Eye (tissue), 1 donor: ENCODE measurements at places on chromosomes 1 and 21.

DNA sequence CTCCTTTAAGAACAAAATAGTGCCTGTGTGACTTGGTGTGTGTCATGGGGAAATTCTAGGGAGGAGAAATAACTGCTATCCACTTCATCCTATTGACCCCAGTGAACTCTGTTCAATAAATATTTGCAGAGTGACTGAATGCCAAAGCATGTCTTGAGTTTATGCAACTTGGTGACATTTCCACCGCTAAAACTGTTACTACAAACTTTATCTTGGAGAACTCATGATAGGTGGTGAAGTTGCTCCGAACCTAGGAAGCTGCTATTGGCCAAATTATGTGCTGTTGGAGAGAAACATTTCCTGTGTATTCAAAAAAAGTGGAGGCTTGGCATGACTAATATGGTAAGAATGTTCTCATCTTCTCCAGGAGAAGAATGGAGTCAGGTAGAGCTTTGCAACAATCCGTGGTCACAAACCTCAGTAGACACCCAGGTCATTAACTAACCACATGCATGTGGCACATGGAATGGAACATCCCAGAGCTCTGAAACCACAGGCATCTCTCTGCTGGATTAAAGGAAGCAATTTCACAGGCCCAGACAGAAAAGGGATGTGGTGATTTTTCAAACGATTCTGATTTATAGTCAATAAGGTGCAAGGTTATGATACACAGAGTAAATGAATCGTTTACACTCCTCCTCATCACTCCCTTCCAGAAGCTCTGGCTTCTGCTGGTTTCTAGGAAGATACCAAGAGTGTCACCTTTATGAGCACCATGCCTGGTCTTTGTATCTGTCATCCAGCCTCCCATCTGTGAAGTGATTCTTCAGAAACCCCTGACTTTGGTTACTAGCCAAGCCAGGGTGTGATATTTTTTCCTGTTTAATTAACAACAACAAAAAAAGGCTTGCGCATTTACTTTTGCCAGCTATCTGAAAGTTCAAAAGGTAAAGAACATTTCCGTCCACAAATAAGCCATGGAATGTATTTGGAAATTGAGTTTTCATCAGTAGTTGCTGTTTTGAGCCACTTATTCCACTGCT is 361.1 kb downstream of the TGFB2 start:
- DNase-seq: peak; percentile 21

- no peak for DNase-seq
Measured at GRCh38 chr1:101147381-101147780, 89.4 kb upstream of the S1PR1 start.

DNA sequence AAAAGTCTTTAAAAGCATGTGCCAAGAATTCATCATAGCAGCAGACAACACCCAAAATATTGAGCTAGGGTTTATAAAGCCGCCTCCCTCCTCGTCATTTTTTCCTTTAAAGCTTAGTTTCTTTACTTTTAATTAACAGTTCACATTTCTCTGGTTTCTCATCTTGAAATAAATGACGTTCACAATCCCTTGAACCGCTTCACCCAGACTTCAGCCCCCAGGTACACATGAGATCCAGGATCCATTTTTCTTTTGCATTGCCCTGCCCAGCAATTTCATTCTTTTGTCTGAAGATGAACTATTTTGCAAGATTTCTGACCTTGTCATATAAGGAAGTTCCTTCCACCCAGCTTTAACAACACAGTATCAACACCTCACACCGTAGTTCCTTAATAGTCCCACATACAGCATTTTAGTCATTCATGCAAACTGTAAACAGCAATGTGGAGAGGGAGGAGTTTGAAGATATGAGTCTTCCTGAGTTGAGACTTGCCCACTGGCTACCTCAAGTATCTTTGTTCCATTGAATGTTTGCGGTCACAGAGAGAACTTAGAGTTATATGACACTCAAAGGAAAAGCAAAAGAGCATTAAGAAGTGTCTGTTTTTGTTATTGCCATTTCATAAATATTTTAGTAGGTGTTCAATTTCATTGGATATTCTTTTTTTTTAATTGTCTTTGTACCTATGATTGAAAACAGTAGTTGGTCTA is 35.3 kb upstream of the CACYBP start:
- DNase-seq: no peak

- no peak for DNase-seq
Measured at GRCh38 chr21:32238063-32238462, 40.8 kb downstream of the MIS18A start.

DNA sequence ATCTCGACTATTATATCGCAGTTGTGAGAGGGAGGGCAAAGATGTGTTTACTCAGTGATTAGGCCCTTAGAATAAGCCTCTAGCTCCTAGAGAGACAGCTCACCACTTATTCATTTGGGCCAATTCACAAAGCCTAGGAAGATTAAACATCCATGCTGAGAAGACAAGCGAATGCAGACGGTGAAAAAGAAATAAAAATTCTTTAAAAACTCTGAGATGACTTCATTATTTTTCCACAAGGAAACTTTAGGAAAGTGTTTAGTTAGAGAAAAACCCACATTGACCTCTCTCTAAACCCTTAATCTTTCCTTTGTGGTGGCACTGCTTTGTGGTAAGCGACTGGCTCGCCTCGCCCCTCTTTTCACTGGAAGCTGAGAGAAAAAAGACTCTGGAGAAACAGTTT is 146.8 kb upstream of the DMRTA2 start:
- peak; percentile 27 for DNase-seq

GRCh38 chr1:38175121-38175520 is 128.5 kb upstream of the POU3F1 start:
- DNase-seq: peak; percentile 74

- DNase-seq: peak; percentile 10
Measured at GRCh38 chr1:232142403-232143314, 487.3 kb downstream of the SIPA1L2 start.

DNA sequence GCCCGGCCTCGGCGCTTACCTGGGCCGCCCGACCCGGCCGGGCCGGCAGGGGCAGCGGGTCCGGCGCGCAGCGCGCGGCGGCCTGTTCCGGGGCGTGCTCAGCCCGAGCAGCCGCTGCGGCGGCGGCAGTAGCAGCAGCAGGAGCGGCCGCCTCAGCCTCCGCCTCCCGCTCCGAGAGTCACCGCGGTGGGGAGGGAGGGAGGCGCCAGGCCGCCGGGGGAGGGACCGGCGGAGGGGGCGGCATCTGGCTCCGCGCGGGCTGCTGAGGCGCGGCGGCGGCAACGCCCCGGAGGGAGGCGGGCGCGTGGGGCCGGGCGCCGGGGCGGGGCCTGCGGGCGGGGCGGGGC is at the start of gene CTNNBIP1:
Gene CTNNBIP1, minus strand, starts transcription at position 194 of the 347 bp plus-strand sequence. CDS start 38,205 bp downstream, outside the sequence.
- DNase-seq: no peak

DNA sequence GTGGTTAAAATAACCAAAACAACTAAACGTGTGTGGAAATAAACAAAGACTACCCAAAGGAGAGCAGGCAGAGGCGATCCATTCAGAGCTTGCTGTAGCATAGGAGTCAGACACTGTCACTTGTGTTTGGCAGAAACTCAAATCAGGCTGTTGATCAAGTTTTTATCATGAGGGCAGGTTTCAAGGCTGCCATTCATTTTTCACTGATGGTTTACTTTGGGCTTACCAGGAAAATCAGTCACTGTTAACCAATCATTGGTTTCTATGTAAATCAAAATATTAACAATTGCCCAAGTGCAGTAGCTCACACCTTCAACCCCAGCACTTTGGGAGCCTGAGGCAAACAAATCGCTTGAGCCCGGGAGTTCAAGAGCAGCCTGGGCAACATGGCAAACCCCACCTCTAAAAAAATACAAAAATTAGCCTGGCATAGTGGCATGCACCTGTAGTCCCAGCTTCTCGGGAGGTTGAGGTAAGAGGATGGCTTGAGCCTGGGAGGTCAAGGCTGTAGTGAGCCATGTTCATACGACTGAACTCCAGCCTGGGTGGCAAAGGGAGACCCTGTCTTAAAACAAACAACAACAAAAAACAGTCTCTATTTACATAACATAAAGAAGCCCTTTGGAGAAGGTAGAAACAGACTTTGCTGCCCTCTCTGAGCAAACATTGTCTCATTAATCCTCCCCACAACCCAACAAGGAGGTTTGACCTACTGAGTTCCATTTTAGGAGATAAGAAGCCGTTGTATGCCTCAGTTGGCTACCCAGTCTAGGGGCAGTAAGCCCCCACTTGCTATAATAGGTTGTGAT is 21.1 kb upstream of the ETS2 start:
- no peak for DNase-seq

DNA sequence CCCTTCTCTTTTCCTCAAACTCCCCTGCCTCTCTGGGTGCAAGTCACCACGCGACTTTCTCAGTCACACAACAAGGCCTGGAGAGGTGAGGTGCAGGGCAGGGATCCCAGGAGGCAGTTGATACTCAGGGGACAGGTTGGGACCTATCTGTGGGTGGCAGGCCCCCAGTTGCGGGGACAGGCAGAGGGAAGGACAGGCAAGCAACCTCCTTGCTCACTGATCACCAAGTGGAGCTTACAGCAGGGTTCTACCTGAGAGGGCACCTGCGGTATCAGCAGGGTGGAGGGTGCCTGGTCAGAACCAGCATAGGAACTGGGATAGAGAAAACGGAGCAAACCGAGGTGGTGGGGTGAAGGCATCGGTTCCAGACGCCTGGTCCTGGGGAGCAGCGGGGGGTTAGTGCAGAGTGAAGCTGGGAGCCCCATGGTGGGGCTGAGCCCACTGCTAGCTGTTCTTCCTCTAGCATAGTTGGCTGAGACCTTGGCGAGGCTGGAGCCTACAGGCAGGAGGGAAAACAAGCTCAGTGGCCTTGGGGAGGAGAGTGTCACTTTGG is 24.4 kb upstream of the TENT5C start:
- no peak for DNase-seq

DNA sequence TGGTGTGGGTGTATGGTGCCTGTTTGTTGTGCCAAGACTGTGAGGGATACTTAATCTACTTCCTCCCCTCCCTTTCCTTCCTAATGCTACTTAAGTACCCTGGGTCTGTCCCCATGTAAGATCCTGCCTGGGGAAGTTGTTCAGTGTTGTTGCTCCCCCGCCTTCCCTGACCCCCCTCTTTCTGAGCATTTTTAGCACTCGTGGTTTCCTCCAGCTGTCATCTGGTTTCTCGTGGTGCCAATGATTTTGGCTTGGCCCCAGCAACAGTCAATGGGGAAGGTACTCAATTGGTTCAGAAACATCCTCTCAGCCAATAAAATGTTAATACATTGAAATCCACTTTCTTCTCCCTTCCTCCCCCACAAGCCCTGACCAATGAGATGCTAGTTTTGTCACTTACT is 8.0 kb upstream of the B4GALT3 start:
- DNase-seq: peak; percentile 31

GRCh38 chr1:173573596-173573995 is 29.3 kb downstream of the SLC9C2 start:
- DNase-seq: no peak

GRCh38 chr1:67405473-67406245 is 24.5 kb downstream of the SERBP1 start:
- DNase-seq: no peak

DNA sequence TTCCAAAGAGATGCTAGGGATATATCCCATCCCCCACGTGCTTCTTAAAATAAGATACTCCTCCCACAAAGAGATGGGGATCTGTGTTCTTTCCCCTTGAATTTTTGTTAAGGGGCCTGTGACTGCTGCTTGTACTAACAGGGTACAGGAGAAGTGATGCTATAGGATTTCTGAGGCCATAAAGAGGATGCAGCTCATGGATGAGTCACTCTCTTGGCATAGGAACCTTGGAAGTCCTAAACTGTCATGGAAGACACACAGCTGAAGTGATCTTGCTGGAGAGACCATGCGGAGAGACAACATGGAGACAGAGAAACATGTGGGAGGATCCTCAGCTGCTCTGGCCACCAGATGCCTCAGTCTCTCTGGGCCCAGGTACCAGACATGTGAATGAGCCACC is 157.2 kb downstream of the S1PR1 start:
- DNase-seq: no peak

DNA sequence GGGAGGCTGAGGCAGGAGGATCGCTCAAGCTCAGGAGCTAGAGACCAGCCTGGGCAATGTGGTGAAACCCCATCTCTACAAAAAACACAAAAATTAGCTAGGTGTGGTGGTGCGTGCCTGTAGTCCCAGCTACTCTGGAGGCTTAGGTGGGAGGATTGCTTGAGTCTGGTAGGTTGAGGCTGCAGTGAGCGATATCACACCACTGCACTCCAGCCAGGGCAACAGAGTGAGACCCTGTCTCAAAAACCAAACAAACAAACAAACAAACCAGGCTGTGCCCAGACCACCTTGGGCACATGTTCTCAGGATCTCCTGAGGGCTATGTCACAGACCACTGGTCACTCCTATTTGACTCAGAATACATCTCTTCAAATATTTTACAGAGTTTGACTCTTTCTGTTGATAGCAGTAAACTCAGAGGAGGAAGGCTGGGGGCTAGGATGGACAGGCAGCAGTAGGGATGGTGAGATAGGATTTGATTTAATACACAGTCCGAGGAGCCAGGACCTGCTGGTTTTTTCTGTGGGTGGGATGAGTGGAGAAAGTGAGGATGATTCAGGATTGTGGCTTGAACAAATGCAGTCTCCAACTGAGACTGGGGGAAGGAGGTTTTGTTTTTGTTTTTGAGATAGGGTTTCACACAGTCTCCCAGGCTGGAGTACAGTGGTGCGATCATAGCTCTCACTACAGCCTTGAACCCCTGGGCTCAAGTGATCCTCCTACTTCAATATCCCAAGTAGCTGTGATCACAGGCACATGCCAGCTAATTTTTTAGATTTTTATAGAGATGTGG is 46.5 kb downstream of the OLFML3 start:
- DNase-seq: no peak

DNA sequence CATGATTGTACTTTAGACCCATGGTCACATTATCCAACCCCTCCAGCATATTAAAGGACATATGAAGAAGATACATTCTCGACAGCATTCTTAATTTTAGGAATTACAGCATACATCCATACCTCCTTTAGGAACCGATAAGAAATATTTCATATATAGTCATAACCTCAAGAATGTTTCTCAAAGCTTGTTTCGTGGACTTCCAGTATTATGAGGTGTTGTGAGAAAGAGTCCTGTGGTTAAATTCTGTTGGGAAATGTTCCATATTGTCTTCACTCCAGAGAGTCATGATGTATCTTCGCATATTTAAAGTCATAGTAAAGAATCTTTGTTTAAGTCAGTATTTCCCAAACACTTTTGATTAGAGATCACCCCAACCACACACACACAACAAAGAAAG is 321.0 kb upstream of the SNX7 start:
- no peak for DNase-seq

- DNase-seq: no peak
Measured at GRCh38 chr1:197254866-197255265, 13.2 kb upstream of the CRB1 start.

GRCh38 chr1:9338397-9339246 is 45.9 kb downstream of the SPSB1 start:
- DNase-seq: peak; percentile 53

- DNase-seq: no peak
Measured at GRCh38 chr1:82632155-82632554, 831.4 kb downstream of the ADGRL2 start.

- DNase-seq: no peak
Measured at GRCh38 chr1:61301824-61302657, 219.7 kb downstream of the NFIA start.

DNA sequence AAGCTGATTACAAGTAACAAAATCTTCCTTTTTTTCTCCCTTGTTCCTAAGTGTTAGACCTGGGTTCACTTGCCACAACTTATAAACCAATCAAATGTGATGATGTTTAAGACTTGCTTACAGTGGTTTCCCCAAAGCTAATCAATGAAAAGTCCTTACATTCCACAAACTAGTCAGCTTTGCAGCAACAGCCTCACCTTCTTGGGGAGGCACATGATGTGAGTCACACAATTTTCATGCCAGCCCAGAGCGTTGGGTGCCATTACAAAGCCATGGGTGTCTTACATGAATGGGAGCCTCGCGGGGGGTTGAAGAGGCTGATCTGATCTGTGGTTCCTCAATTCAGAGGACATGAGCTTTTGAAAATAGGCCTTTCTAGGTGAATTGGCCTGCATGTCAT is 91.6 kb upstream of the UBE2U start:
- no peak for DNase-seq
